Kidney epithelial cell (primary cell): ENCODE measurements at places on chromosomes 5 and 9. TPM values are rescaled to one million over a fixed set of nuclear protein-coding genes. Genes with fewer than 3 reads are reported as not detected.

The EPB41L4B gene
- 9.6 and 11.0 TPM in 2 replicates for total RNA-seq

The EQTN gene
- total RNA-seq, result not detected in 2 replicates

The ST8SIA4 gene
- 0.21 and 2.3 TPM in 2 replicates for total RNA-seq

The PTPN3 gene
- total RNA-seq, result 29.6 and 33.6 TPM in 2 replicates

The GCNT4 gene
- 3.2 and 3.8 TPM in 2 replicates for total RNA-seq

The GARIN3 gene
- total RNA-seq, result not detected in 2 replicates

The TNC gene
- 289 and 342 TPM in 2 replicates for total RNA-seq

The CDH9 gene
- total RNA-seq, result not detected in 2 replicates

The KIF12 gene
- 13.8 and 15.8 TPM in 2 replicates for total RNA-seq

The ACER2 gene
- 7.7 and 10.8 TPM in 2 replicates for total RNA-seq

The ADAMTSL1 gene
- 0.08 and 0.62 TPM in 2 replicates for total RNA-seq

The CMYA5 gene
- 0.96 and 2.9 TPM in 2 replicates for total RNA-seq

The DND1 gene
- total RNA-seq, result 0.34 and 1.0 TPM in 2 replicates

The LCN1 gene
- total RNA-seq, result not detected in 2 replicates

The ENG gene
- total RNA-seq, result 3.4 and 6.3 TPM in 2 replicates

The PCDHGC5 gene
- total RNA-seq, result 0.54 and 0.89 TPM in 2 replicates

The MYMK gene
- not detected in 2 replicates for total RNA-seq

The C5orf58 gene
- total RNA-seq, result not detected in 2 replicates

The TLX3 gene
- total RNA-seq, result 0.14 and 0.58 TPM in 2 replicates

The SLC6A3 gene
- not detected in 2 replicates for total RNA-seq

The ZNF79 gene
- 5.1 and 5.7 TPM in 2 replicates for total RNA-seq

The ANKRD18B gene
- 2.1 and 3.8 TPM in 2 replicates for total RNA-seq

The ADAMTS2 gene
- total RNA-seq, result 1.8 and 2.3 TPM in 2 replicates

The TAF11L10 gene
- total RNA-seq, result not detected in 2 replicates

The ANKHD1 gene
- total RNA-seq, result 62.9 and 80.4 TPM in 2 replicates

The IFNA16 gene
- total RNA-seq, result not detected in 2 replicates

The C9orf152 gene
- not detected in 2 replicates for total RNA-seq

The FCN1 gene
- not detected in 2 replicates for total RNA-seq
